ENCODE measurements at places on chromosomes 3 and 15.

GRCh38 chr15:39786447-39787056 lies 3.9 kb upstream of the FSIP1 start:
- peak; percentile 81 for DNase-seq

- peak; percentile 86 for DNase-seq
These were observed 330.5 kb downstream of the ROBO2 start for GRCh38 chr3:77370413-77370812.

DNA sequence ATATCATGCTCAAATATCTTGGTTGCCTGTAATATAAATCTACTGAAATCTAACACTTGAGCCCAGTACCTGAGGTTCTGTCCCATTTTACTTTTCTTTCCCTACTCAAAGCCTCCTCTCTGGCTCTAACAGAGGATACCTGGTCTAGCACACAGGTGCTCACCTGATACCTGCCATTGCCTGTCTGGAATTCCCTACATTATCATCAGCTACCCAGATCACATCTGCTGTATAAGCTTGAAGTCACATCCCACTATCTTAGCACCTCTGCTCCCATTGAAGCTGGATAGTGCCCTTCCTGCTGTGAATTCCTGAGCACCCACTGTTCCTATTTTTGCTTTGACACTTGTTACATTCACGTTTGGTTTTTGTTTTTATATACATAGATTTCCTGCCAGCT lies 30.5 kb downstream of the GYG1 start:
- DNase-seq, result no peak

DNA sequence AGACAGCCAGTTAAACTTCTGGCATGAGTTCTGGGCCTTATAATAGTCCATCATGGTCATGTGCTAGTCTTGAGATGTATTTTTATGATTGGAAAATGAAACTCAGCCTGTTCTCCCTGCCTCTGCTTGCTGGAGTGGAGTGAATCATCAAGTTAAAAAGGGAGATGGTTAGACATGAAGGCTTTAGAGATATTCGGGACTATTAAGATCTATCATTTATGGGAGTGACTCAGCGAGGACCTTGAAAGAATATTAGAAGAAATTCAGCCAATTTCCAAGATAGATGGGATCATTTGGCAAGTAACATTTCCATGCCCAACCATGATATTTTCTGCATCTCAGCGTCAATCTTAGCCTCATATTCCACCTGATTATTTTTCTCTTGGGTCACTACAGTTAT lies 79.8 kb downstream of the AGBL1 start:
- DNase-seq, result no peak

GRCh38 chr3:12356175-12356574 lies 67.3 kb downstream of the PPARG start:
- DNase-seq, result no peak

DNA sequence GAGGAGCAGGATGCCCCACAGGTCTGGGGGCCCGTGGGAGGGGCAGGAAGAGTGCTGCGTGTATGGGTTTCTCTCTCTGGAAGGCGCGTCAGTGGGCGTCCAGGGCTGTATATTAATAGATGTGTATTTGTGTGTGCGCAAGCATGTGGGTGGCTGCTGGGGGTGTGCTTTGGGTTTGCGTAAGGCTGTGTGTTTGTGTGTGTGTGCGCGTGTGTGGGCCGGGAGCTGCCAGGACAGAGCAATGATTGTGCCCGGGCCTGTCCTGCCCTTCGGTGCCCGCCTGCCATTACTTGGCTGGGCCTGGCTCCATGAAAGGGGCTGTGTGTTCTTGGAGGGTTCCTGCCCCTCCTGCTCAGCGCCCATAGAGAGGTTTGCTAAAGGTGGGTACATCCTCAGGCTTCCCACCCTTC lies 16.3 kb downstream of the CSPG4 start:
- no peak for DNase-seq

GRCh38 chr15:45179221-45179985 lies 8.4 kb downstream of the SHF start:
- DNase-seq, result no peak

GRCh38 chr15:92288755-92289154 lies 104.9 kb upstream of the ST8SIA2 start:
- no peak for DNase-seq

- DNase-seq, result no peak
These were observed 358.4 kb downstream of the FOXP1 start for GRCh38 chr3:71225002-71225684.

GRCh38 chr3:44995142-44995770 lies 19.2 kb downstream of the EXOSC7 start:
- peak; percentile 69 for DNase-seq

DNA sequence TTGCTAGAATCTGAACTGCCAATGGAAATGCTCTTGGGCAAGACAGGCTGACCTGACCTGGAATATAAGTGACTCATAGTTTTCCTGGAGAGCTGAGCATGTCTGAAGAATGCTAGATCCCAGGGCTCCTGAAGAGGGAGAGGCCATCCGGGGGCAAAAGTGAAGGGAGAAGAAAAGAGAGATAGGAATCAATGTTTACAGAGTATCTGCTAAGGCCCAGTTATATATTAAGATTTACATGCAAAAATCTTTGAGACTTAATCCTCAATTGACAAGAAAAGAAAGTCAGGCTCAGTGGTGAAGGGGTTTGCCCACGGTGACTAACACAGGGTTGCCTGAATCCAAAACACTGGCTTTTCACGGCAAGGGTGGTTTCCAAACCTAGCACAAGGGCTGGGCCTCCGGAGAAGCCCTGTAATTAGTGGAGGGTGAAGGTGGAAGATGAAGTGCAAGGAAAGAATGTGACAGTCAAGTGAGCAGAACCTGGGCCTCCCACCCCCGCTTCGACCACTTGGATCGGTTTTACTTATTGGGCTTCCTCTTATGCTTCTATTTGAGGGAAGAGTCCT lies 91.7 kb upstream of the FGF12 start:
- peak; percentile 83 for DNase-seq

- no peak for DNase-seq
These were observed 44.8 kb upstream of the RPL32 start for GRCh38 chr3:12886106-12886679.

- no peak for DNase-seq
These were observed 11.4 kb upstream of the SH3GL3 start for GRCh38 chr15:83435782-83436181.

DNA sequence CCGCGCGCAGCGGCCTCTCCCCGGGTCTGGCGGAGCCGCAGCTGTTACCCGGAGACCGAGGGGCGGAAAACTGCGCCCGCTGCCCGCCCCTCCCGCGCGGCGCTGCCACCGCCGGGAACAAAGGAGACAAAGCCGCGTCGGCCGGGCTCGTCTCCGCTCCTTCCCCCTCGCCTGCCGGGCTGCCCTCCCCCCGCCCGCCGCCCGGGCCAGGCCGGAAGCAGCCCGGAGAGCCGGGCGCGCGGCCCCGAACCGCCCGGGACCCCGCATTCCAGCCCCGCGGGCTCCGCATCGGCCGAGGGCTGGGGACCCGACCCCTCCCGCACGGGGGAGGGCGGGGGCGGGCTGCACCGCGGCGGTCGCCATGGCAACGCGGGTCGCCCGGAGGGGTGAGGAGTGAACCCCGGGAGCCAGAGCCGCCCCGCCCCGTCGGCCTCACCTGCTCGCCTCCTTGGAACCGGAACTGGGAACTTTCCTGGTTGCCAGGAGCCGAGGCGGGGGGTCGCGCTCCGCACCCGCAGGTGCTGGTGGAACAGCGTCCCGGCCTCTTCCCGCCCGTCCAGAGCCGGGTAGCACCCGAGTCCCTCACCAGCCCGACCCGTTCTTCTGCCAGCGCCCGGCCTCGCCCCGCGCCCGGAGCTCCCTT lies 448 bp downstream of the PLXNB1 start:
- no peak for DNase-seq

- DNase-seq, result no peak
These were observed 95.0 kb upstream of the ICE2 start for GRCh38 chr15:60573936-60574335.

- DNase-seq, result no peak
These were observed 802 bp upstream of the NECTIN3 start for GRCh38 chr3:111070772-111071256.

GRCh38 chr3:181486141-181486885 lies 225.4 kb upstream of the SOX2 start:
- DNase-seq, result no peak

- DNase-seq, result peak; percentile 54
These were observed 372.3 kb upstream of the IL12A start for GRCh38 chr3:159616234-159616825.

GRCh38 chr15:53808058-53808706 lies 48.7 kb upstream of the WDR72 start:
- DNase-seq, result peak; percentile 1

GRCh38 chr3:45437383-45437782 lies 49.0 kb downstream of the LARS2 start:
- no peak for DNase-seq

DNA sequence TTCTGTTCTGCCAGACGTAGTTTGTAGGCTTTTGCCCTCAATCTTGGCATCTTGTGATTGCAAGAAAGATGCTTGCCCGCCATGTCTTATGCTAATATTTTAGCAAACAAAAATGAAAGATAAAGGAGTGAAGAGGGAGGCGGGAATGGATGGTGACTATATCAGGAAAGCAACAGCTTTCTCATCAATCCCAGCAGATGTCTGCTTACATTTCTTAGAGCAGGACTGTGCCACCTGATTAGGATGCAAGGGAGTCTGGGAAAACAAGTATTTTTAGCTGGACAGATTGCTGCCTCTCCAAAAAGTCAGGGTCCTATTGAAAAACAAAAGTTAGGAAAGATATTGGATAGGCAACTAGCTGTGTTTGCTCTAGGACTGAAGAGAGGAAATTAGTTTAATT lies 34.6 kb upstream of the DPH6 start:
- DNase-seq, result no peak

GRCh38 chr3:71109977-71110285 lies 473.6 kb downstream of the FOXP1 start:
- DNase-seq, result no peak

GRCh38 chr15:86894269-86894668 lies 814.6 kb downstream of the AGBL1 start:
- no peak for DNase-seq

DNA sequence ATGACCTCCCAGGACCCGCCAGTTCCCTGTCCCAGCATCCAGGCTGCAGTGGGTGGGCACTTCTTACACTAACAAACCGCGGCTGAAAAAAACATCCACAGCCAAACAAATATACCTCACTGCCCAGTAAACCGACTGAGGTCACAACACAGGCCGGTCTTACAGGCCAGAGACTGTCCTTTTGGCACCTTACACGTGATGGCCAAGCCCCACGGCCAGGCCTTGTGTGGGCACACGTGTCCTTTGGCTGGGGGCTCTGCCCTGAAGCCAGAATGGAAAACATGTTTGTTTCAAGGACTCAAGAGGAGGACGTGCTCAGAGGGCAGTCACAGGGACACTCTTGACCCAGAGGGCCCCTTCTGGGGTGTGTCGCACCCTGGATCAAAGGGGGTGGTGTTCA lies 9.8 kb downstream of the SLC38A3 start:
- DNase-seq, result no peak
